ENCODE measurements at places on chromosomes 7 and 10.

DNA sequence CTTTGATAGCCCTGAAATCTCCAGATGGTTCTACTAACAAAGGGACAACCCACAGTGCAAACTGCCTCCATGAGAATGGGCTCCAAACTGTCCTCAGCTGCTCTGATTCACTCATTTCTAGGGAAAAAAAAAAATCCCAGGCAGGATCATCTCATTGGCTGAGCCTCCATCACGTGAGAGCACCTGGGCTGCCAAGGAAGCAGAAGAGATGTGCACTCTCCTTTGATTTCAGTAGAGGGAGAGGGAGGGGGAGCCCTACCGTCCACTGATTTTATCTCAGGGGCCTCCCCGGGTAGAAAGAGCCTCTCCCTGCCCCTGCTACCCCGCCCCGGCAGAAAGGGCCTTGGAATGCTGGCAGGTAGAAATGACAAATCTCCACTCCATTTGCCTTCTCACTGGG, 725.4 kb downstream of the PHTF2 start:
- DNase-seq: no peak

GRCh38 chr7:138891446-138891810, 89.8 kb downstream of the KIAA1549 start:
- no peak for DNase-seq

DNA sequence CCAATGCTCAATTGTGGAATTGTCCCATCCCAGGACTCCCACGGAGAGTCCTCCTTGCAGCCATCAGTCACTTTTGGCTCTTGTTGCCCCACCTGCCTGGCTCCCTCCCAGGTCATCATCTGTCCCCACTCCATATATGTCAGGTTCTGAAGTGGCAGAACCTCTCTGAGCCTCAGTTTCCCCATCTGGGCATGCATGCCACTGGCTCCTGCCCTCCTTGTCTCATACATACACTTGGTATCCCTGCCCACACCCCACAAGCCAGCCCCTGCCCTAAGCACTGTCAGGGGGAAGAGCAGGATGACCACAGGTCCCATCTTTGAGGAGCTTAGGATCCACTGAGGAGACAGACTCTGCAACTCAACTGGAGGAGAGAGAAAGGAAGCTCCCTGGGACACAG, 156.9 kb downstream of the GRID1 start:
- DNase-seq: no peak

DNA sequence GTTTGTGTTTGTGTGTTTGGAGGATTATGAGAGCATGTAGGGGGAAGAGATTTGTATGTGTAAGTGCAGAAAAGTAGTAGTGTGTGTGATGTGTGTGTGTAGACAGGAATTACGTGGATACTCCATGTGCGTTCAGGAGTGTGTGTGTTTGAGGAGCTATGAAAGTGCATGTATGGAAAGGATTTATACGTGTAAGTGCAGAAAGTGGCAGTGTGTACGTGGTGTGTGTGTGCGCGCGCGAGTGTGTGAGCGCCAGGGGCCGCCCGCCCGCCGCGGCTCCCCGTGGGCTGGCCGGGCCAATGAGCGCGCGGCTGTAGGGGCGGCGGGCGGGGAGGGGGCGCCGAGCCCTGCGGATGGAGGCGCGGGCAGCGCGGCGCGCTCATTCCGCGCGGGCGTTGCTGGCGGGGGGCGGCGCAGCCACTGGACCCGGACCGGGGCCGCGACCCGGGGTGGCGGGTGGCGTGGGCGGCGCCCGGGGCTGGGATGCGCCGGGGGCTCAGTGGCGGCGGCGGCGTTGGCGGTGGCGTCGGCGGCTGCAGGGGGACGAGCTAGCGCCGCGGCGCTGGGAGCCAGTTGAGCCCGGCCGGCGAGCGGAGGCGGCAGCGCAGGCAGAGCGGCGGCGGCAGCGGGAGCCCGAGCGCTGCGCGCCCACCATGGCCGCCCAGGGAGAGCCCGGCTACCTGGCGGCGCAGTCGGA, at the start of gene BICC1:
Gene BICC1, plus strand, starts transcription at position 382 of the 697 bp plus-strand sequence. Its CDS starts 272 bp downstream, at position 654.
- no peak for DNase-seq

GRCh38 chr7:111953611-111954010, 252.6 kb downstream of the DOCK4 start:
- no peak for DNase-seq

- peak; percentile 88 for DNase-seq
Observed at GRCh38 chr7:110766864-110767263, 324.1 kb upstream of the LRRN3 start.

- no peak for DNase-seq
Observed at GRCh38 chr7:120467676-120468075, 194.7 kb downstream of the KCND2 start.

DNA sequence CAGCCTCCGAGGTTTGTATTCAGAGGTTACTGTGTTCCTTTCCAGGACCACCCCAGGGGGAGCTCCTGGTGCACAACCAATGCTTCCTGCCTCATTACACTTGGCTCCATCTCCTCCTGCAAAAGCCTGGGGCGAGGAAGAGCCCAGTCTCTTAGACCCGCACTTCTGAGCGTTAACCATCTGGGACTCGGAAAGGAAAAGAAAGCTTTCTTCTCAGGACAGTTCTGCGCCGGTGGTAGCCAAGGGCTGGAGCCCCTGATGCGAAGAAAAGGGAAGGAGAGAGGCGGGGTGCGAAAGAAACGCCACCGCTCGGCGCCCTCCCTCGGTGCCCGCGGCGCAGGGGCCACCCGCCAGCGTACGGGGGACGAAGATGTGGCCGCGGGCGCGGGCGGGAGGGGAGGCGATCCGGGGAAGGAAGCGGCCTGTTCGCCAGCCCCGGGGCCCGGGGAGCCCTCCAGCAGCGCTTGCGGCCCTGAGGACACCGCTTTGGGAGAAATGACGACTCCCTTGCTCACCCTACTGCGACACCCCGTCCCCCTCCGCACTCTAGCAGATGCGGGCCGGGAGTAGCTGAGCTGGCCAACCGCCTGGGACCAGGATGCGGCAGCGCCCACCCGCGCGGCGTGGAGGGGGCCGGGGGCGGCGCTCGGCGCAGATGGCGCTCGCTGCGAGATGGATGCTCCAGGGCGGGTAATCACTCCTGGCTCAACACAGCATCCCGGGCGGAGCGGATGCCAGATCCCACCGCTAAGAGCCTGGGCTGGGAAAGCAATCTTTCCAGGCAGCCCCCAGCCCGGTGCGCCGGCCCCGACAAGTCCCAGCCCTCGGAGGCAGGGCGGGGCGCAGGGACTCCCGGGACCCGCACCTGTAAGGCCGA, 1.3 kb downstream of the NRCAM start:
- peak; percentile 39 for DNase-seq

GRCh38 chr7:48962821-48963505, 38.6 kb downstream of the CDC14C start:
- no peak for DNase-seq

- no peak for DNase-seq
Observed at GRCh38 chr7:105198223-105198622, 184.2 kb downstream of the KMT2E start.

DNA sequence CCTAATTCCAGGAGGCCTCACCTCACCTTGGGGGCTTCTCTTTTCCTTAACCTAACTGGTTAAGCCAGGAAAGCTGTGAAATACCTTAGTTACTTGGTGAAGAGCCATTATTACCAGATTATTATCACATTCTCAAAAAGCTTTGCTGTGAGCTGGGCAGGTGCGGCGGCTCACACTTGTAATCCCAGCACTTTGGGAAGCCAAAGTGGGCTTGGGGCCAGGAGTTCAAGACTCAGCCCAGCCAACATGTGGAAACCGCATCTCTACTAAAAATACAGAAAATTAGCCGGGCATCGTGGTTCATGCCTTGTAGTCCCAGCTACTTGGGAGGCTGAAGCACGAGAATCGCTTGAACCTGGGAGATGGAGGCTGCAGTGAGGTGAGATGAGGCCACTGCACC, 102.4 kb upstream of the KLF6 start:
- DNase-seq: no peak

- DNase-seq: no peak
Observed at GRCh38 chr10:63972949-63973827, 452.0 kb downstream of the REEP3 start.

DNA sequence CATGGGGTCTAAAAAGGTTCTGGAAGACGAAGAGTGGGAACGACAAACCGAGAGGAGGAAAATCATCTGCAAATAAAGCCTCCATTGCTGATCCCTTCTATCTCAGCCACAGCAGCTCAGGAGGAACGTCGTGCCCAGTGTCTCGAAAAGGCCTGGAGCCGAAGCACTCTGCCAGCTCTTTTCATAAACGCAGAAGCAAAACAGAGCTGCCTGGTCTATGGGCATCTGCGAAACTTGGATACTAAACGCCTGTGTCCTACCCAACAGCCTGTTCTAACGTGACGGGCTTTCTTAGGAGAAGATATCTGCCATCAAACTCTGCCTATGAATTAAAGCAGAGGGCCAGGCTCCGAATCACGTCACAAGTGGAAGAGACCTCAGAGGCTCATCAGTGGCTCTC, 68.7 kb downstream of the GNA12 start:
- no peak for DNase-seq

- DNase-seq: no peak
Observed at GRCh38 chr7:156420496-156420895, 220.1 kb upstream of the RNF32 start.

GRCh38 chr10:52755297-52756062, 17.1 kb downstream of the MBL2 start:
- DNase-seq: no peak

DNA sequence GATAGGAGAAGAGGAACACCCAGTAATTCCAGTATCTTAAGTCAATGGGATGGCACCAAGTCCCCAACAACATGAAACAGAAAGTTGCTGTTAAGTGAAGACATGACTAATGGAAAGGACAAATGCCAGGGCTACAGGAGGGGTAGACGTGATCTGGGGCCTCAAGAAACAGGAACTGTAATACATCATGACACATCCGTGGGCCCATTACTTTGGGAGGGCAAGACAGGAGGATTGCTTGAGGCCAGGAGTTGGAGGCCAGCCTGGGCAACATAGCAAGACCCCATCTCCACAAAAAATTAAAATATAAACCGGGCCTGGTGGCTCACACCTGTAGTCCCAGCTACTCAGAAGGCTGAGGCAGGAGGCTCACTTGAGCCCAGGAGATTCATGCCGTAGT, 408.6 kb upstream of the PRKCQ start:
- DNase-seq: no peak

DNA sequence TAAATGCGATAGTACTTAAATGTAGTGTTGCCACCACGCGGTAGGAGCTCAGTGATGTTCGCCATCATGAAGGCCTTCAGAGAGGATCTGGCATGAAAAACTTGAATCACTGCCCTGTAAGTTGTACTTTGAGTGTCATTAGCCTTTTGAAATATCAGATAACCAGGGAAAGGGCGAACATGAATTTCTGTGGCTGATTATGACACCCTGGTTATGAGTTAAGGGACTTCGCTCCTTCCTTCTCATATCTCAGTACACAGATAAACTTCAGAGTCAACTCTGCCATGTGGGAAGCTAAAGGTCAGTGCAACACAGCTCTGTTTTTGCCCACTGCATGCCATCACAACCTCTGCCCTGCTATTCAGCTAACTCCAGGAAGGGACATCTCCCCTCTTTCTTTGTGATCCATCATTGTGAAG, 8.9 kb upstream of the ACSL5 start:
- DNase-seq: no peak

GRCh38 chr10:21445163-21445562, 80.3 kb downstream of the SKIDA1 start:
- no peak for DNase-seq

DNA sequence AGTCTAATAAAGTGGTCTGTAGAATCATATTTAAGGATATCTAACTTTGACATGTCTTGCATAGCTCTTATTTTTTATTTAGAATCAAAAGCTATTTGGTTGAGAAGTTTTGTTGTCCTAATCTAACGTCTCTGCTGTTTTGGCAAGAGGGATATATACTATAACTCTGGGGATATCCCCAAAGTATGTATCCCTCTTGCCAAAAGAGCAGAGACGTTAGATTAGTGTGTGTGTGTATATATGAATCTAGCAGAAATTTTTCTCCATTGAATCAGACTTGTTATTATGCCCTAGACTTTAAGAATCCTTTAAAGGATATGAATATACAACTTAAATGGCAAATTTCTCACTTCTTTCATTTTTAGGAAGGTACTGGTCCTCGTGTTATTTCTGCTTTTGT, 9.6 kb downstream of the SMC3 start:
- DNase-seq: no peak

DNA sequence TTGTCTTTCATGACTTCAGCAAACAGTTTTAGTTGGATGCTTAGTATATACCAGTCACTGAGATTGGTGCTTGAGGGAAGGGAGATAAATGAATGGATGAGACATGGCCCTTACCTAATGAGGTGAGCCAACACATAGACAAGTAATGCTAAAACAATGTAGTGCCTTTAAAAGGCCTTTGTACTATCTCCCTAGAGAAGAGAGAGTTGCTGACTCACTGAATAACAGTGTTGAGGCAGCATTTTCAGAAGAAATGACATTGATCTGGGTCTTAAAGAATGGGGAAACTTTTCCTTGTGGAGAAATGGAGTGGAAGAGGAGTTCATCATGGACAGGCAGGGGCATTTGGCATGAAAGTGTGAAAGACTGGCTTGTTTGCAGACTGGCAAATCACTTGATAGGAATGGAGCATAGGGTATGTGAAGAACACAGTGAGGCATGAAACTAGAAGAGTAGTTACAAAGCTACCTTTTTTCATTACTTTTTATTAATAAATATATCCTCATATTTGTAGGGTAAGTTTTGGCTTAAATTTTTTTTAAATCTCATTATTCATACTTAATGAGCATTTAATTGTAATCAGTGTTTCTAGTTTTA, 91.2 kb downstream of the KAT6B start:
- DNase-seq: peak; percentile 36

DNA sequence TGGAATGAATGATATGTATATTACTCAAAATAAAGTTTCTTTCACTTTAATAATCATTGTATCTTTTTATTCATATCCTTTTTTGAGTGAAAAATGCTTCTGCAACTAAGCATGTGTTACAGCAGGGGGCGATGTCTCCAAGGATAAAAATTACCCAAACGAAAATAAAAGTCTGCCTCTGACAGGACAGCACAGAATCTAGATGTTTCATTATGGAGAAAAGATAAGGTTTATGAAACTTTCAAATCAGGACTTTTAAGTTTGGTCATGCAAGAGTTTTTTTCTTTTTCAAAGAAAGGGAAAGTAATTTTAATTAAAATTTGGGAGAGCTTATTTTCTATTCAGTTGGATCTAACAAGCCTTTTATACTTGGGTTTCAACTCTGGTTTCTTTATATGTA, 48.4 kb downstream of the TES start:
- DNase-seq: peak; percentile 52

DNA sequence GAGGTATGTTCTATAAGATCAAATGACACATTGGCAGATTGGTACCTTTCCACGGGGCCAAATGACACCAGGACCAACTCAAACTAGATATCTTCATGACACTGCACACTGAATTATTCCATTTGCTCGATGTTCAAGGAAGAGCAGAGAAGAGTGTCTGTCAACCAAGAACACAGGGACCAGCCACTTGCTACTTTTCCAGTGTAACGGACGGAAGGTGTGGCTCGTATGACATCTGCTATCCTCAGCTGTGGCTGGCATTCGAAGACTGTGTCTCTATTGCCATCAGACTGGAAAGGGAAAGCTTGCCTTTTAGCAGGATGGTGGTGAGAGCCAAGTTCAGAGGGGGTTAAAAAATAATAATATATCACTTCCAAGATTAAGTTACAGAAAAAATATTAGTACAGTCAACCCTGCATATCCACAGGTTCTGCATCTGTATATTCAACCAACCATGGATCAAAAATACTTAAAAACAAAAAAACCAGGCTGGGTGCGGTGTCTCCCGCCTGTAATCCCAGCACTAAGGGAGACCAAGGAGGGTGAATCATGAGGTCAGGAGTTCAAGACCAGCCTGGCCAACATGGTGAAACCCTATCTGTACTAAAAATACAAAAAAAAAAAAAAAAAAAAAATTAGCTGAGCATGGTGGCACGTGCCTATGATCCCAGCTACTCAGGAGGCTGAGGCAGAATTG, 237.1 kb downstream of the PRPF18 start:
- no peak for DNase-seq

GRCh38 chr10:31090894-31091607, 59.4 kb upstream of the ZNF438 start:
- DNase-seq: no peak
